ENCODE measurements at places on chromosomes 7 and 10.

- H3K4me3 ChIP-seq, result no peak overlapping the region
- H3K27me3 ChIP-seq, result no peaks in the 10 kb centered on the region
- peaks cover 7% of the 10 kb centered on the region for H3K4me1 ChIP-seq
- DNase-seq, result no peak
Measured at GRCh38 chr10:49178489-49179471, 9.4 kb downstream of the TMEM273 start.

- H3K27me3 ChIP-seq, result no peaks in the 10 kb centered on the region
- H3K4me1 ChIP-seq, result 0 out of 2 replicates have a peak, but pooled peaks cover 7% of the 10 kb centered on the region
- H3K36me3 ChIP-seq, result no peaks in the 10 kb centered on the region
- H3K27ac ChIP-seq, result no peak overlapping the region
- DNase-seq, result no peak
Measured at GRCh38 chr10:63670291-63670898, 149.2 kb downstream of the REEP3 start.

- no peak for DNase-seq
- H3K36me3 ChIP-seq, result no peaks in the 10 kb centered on the region
- H3K27ac ChIP-seq, result no peak overlapping the region
- H3K27me3 ChIP-seq, result no peaks in the 10 kb centered on the region
- no peaks in the 10 kb centered on the region for H3K4me1 ChIP-seq
Measured at GRCh38 chr10:25441270-25441669, 266.5 kb downstream of the GPR158 start.

GRCh38 chr7:93185303-93186027 lies 37.3 kb upstream of the SAMD9L start:
- H3K4me1 ChIP-seq, result no peaks in the 10 kb centered on the region
- no peaks in the 10 kb centered on the region for H3K36me3 ChIP-seq
- H3K4me3 ChIP-seq, result no peak overlapping the region
- H3K27ac ChIP-seq, result no peak overlapping the region

- H3K4me1 ChIP-seq, result no peaks in the 10 kb centered on the region
- no peaks in the 10 kb centered on the region for H3K36me3 ChIP-seq
- no peak overlapping the region for H3K4me3 ChIP-seq
- H3K27ac ChIP-seq, result no peak overlapping the region
Measured at GRCh38 chr7:1287752-1288201, 55.1 kb downstream of the UNCX start.

DNA sequence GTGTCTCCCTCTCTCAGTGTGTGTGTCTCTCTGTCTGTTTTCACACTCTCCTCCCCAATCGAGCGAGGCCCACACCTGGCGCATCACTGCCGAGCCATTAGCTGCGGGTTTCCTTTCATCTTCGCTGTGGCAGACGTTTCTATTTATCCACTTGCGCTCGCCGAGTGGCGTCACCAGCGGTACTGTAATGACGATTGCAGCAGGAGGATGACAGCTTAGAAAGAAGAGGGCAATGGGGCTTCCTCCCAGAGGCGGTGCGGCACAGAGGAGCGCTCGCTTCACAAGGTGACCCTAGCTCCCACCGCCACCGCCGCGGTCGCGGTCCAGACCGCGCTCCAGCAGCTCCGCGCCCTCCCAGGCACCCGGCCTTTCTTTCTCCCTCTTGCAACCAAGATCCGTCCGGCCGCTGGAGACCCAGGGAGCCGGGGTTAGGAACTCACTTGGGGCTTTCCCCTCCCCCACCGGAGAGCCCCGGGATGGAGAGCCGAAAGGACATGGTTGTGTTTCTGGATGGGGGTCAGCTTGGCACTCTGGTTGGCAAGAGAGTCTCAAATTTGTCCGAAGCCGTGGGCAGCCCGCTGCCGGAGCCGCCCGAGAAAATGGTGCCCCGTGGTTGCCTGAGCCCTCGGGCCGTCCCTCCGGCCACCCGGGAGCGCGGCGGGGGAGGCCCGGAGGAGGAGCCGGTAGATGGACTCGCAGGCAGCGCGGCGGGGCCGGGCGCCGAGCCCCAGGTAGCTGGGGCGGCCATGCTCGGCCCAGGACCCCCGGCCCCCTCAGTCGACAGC lies at the start of gene EVX1:
EVX1 (plus strand) TSS at position 248 of the 785 bp plus-strand sequence; CDS start at position 477, 229 bp downstream.
- H3K4me1 ChIP-seq, result no peaks in the 10 kb centered on the region
- no peaks in the 10 kb centered on the region for H3K36me3 ChIP-seq
- DNase-seq, result no peak
- H3K27me3 ChIP-seq, result peaks cover 27% of the 10 kb centered on the region
- no peak within 1 kb of the TSS for H3K27ac ChIP-seq
- no peak within 1 kb of the TSS for H3K4me3 ChIP-seq

DNA sequence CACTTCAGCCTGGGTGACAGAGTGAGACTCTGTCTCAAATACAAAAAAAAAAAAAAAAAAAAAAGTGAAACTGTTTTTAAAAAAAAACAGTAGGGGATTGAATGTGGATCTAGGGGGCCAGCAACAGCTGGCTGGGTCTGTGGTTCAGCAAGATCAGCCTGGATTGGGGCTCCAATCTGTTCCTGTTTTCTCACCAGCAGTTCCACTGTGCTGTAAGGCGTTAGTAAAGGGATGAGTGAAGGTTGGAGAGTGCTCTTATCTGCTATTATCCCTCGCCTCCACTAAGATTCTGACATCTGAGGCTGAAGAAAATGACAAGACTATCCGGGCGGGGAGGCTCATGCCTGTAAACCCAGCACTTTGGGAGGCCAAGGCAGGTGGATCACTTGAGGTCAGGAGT lies 41.6 kb upstream of the GTF2IRD1 start:
- no peak overlapping the region for H3K27ac ChIP-seq
- H3K4me3 ChIP-seq, result no peak overlapping the region
- no peaks in the 10 kb centered on the region for H3K27me3 ChIP-seq
- DNase-seq, result no peak

- no peak overlapping the region for H3K4me3 ChIP-seq
- 0 out of 2 replicates have a peak, but pooled peaks cover 6% of the 10 kb centered on the region for H3K36me3 ChIP-seq
- no peaks in the 10 kb centered on the region for H3K4me1 ChIP-seq
Measured at GRCh38 chr7:511476-512145, 8.0 kb downstream of the PDGFA start.

DNA sequence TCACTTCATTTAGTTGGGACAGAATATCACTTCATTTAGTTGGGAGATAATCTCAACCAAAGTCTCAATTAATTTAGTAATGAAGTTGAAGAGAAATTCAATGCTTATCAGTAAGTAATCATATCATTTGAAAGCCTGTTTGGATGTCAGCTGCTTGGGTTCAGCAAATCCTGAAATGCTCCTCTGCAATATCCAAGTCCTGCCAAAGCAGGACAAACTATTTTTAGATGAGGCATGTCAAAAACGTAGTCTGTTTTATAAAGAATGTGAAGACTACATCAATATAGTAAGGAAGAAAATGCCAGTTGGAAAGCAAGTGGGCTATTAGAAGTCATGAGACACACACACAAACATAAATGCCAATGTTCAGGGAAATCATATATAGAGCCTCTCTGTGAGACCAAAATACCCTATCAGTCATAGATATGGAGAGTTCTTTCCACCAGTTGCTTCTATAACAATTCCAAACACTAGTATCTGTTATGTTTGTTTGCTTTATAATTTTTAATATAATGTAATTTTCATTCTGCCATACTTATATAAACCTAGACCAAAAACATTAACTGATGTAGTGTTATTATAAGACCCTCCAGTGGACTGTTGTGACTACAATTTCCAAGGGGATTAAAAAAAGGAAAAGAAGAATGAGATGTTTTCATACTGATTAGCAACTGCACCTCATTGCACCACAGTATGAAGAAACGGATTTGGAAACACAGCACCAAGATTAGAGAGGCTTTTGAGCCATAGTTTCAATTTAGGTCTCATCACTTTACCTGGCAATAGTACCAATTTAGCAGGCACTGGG lies 160.7 kb downstream of the LRRTM3 start:
- H3K4me3 ChIP-seq, result no peak overlapping the region
- H3K27ac ChIP-seq, result no peak overlapping the region
- DNase-seq, result no peak
- H3K36me3 ChIP-seq, result no peaks in the 10 kb centered on the region
- H3K27me3 ChIP-seq, result no peaks in the 10 kb centered on the region

DNA sequence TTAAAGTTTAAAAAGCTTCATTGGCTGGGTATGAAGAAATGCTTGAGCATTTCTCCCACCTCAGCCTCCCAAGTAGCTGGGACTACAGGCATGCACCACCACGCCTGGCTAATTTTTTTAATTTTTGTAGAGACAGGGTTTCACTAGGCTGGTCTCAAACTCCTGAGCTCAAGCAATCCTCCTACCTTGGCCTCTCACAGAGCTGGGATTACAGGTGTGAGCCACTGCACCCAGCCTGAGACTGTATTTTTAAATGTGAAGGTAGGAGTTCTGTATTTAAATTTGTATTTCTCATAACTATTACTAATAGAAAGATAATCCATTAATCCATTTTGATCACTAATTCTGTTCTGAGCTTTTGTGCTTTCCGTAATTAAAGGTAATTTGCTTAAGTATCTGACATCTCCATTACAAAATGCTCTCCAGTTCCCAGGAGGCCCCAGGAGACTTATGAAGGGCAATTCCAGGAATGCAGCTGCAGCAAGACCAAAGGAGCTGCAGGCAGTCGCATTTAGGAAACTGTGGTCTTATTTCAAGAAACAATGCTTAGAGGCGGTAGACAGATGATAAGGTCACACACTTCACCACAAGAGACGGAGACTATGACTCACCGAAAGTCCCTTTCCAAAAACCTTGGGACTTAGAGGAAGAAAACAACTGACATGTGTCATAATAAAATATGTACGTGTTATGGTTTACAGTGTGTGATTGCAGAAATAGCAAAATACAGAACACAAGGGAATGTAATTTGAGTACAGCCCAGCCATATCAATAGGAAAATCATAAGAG lies 23.3 kb downstream of the YAE1 start:
- no peaks in the 10 kb centered on the region for H3K27me3 ChIP-seq
- peak; percentile 63 for DNase-seq
- peaks cover 18% of the 10 kb centered on the region for H3K4me1 ChIP-seq
- H3K27ac ChIP-seq, result peak overlapping the region; percentile 62

DNA sequence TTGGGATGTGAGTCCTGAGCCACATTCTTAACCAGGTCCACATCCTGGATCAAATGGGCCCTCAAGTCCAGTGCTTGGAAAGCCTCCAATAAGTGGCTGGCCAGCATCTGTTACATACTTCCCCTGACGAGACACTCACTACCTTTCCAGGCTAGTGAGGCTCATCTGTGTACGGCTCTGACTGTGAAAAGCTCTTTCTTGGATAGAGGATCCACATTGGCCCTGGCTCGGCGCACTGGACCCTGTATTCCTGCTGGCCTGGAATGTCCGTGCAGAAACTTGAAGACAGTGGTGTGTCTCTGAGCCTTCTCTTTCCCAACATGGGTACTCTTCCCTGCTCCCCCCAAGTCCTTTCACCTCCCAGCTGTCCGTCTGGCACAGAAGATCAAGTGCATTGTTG lies 35.5 kb downstream of the MYL10 start:
- no peaks in the 10 kb centered on the region for H3K36me3 ChIP-seq
- DNase-seq, result no peak
- peaks cover 4% of the 10 kb centered on the region for H3K27me3 ChIP-seq
- no peak overlapping the region for H3K27ac ChIP-seq
- H3K4me1 ChIP-seq, result no peaks in the 10 kb centered on the region

DNA sequence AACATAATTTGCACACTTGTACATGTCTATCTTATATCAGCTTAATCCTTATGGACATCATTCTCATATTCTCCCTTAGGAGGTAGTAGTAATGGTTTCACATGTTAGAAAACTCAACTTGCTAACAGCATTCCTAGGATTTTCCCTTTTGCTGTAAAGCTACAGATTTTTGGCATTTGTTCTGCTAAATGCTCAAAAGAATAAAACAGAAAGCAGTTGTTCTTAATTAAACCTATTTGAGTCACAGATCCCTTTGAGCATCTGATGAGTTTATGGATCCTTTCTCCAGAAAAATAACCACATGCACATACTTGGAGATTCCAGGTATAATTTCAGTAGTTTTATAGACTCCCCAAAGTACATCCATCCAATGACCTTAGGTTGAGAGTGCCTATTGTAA lies 122.9 kb upstream of the BET1 start:
- DNase-seq, result no peak
- H3K36me3 ChIP-seq, result no peaks in the 10 kb centered on the region
- H3K4me1 ChIP-seq, result peaks cover 11% of the 10 kb centered on the region
- H3K27me3 ChIP-seq, result no peaks in the 10 kb centered on the region
- H3K4me3 ChIP-seq, result no peak overlapping the region

DNA sequence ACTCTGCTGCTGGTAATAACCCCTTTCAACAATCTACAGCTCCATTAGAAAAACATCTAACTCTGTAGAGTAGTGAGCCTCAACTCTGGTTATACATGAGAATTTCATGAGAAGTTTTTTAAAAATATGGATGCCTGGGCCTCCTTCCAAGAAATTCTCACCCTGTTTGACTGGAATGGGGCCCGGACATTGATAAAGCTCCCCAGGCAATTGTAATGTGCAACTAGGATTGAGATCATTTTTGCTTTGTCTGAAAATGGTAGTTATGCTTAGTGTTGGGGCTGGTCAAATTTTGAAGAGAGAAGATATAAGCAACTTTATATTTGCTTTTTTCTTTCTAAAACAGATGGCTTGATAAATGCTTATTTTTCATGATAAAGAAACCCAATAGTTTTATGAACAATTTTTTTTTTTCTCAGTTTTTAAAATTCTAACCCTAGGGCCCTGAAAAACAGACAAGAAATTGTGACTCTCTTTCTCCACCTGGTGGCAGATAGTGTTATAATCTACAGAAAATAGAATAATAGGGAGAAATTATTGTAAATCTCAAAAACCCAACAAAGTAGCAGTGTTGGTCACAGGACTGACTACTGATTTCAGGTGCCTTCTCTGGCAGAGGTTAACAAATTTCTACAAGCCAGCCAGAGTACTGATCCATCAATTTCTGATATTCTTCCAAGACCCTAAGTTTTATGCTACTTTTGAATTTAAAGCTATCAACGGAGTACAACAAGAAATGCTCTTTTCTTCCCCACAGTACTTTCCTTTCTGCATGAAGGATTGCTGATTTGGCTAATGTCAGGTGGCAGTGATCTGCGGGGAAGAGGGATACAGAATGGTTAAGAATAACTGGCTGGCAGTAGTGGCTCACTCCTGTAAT lies 174.8 kb downstream of the DKK1 start:
- no peaks in the 10 kb centered on the region for H3K36me3 ChIP-seq
- no peak overlapping the region for H3K4me3 ChIP-seq
- no peak overlapping the region for H3K27ac ChIP-seq
- no peak for DNase-seq
- peaks cover 23% of the 10 kb centered on the region for H3K4me1 ChIP-seq

DNA sequence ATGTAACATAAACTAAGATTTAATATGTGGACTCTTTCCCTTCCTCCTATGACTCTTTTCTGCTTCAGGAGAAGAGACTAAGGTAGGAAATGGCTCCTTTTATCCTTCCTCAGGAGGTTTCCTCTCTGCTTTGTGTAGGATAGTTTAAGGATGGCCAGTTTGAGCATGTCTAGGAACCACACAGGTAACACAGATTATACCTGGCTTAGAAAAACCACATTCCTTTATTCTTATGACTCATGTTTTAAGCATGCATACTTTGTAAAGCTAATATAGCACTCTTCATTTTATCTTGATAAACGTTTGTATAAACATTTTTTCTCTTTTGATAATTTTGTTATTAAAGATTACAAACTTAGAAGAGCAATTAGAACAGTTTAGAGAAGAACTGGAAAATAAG lies 57.8 kb downstream of the CYP51A1 start:
- H3K36me3 ChIP-seq, result no peaks in the 10 kb centered on the region
- H3K4me3 ChIP-seq, result no peak overlapping the region
- peak overlapping the region; percentile 28 for H3K27ac ChIP-seq

- H3K36me3 ChIP-seq, result peaks cover 28% of the 10 kb centered on the region
- no peaks in the 10 kb centered on the region for H3K27me3 ChIP-seq
- H3K27ac ChIP-seq, result no peak overlapping the region
Measured at GRCh38 chr7:38862666-38863065, 46.3 kb downstream of the VPS41 start.

- no peaks in the 10 kb centered on the region for H3K4me1 ChIP-seq
- DNase-seq, result no peak
- no peaks in the 10 kb centered on the region for H3K36me3 ChIP-seq
- H3K4me3 ChIP-seq, result no peak overlapping the region
Measured at GRCh38 chr10:24947304-24948097, 4.9 kb downstream of the PRTFDC1 start.
